Vagina (tissue), 2 donors: ENCODE measurements at places on chromosomes 12 and 14.

DNA sequence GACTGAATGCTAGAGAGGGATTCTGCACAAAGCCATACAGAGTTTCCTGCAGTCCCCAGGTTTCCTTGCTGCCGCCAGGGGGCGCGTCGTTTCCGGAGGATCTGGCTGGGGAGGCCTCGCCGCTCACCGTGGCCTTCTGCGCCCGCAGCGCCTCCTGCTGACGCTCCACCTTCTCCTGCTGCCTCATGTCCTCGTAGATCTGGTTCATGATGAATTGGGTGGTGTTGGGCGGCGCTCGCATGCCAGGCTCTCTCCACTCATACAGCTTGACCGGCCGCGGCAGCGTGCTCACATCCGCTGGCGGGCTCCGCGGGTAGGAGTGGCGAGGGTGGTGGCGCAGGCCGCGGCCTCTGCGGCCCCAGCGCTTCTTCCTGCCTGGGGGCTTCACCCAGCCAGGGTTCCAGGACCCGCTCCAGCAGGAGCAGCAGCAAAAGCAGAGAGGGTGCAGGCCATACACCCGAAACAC lies 987 bp downstream of the CCER1 start:
- DNase-seq: no peak

- no peak for DNase-seq
These were observed 1.7 kb downstream of the ABCD2 start for GRCh38 chr12:39617887-39618286.

- no peak for DNase-seq
These were observed 6.0 kb downstream of the TMCC3 start for GRCh38 chr12:94644141-94644979.

DNA sequence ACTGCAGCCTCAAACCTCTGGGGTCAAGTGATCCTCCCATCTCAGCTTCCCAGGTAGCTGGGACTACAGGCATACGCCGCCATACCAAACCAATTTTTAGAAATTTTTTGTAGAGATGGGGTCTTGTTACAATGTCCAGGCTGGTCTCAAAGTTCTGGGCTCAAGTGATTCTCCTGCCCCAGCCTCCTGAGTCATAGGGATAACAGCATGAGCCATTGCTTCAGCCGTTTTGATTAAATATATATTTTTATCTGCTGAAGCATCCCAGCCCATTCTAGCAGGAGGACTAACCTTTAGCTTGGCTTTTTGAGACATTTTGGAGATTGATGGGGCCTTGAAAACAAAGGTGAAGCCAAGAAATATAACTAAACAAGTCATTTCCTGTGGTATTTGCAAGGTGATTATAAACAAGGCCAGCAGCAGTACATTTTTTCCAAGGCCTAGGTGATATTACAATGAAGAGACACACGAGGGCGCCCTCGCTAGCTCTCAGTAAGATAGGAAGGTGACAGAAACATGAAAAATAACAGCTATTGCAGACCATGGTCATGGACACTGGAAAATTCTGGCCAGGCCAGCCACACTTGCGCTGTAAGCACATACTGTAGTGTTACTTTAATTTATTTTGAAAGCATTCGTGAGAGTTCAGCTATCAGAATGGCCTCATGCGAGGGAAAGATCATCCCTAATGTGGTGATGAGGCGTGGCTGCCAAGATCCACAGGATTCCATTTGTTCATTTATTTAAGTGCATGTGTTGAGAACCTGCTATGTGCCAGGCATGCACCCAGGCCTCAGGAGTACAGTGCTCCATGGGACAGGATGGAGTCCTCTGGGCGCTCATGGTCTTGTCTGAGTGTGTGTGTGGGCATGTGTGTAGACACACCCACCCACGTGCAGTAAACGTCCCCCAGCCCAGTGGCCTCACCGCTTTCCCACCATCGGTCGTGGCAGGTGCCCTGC lies 63.5 kb downstream of the DGLUCY start:
- no peak for DNase-seq

DNA sequence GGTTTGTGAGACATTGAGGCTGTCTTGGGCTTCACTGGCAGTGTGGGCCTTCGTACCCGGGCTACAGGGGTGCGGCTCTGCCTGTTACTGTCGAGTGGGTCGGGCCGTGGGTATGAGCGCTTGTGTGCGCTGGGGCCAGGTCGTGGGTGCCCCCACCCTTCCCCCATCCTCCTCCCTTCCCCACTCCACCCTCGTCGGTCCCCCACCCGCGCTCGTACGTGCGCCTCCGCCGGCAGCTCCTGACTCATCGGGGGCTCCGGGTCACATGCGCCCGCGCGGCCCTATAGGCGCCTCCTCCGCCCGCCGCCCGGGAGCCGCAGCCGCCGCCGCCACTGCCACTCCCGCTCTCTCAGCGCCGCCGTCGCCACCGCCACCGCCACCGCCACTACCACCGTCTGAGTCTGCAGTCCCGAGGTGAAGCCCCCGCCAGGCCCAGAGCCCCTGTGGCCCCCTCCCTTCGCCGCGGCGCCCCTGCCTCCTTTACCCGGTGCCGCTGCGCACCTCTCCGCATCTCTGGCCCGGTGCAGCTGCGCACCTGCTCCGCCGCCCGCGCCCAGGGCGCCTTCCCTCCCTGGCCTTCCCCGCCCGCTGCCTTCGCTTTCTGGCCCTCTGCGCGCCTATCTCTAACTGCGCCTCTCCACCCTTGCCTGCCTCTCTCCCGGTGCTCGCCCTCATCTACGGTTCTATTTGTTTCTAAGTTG lies at the start of gene ENO2:
ENO2 (plus strand) TSS at position 335 of the 701 bp plus-strand sequence. CDS start 1,253 bp downstream, outside the sequence.
- no peak for DNase-seq
